Activated CD4-positive, alpha-beta T cell treated with anti-CD3 and anti-CD28 coated beads for 36 hours (primary cell): ENCODE measurements at places on chromosomes 2 and 18.

DNA sequence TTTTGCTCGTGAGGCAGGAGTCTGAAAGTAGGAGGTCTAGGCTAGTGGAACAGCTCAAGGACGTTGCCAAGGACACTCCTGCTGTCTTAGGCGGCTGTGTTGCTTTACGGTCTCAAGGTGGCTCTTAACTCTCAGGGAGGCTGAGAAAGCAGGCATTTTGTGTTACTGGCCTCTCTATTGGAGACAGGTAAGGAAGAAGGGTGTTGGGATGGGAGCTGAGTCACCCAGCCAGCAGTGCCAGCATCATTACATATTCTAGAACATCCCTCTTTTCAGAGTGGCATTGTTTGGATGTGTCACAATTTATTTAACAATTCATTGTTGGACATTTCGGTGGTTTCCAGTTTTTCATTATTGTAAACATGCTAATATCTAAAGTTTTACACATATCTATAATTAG is 30.8 kb upstream of the TMEM214 start:
- H3K4me1 ChIP-seq: no peaks in the 10 kb centered on the region
- no peak overlapping the region for H3K4me3 ChIP-seq
- DNase-seq: no peak
- H3K27me3 ChIP-seq: peaks cover 8% of the 10 kb centered on the region
- H3K27ac ChIP-seq: no peak overlapping the region
- no peaks in the 10 kb centered on the region for H3K36me3 ChIP-seq

- no peak overlapping the region for H3K27ac ChIP-seq
- H3K27me3 ChIP-seq: no peaks in the 10 kb centered on the region
- DNase-seq: no peak
- no peaks in the 10 kb centered on the region for H3K36me3 ChIP-seq
These were observed 76.2 kb downstream of the TGFA start for GRCh38 chr2:70477441-70477844.

GRCh38 chr18:22641958-22642357 is 224.2 kb upstream of the CTAGE1 start:
- H3K27ac ChIP-seq: no peak overlapping the region
- H3K4me3 ChIP-seq: no peak overlapping the region
- no peaks in the 10 kb centered on the region for H3K36me3 ChIP-seq
- DNase-seq: no peak
- H3K27me3 ChIP-seq: peaks cover 1% of the 10 kb centered on the region
- no peaks in the 10 kb centered on the region for H3K4me1 ChIP-seq

GRCh38 chr2:10169053-10169578 is 46.6 kb downstream of the RRM2 start:
- no peaks in the 10 kb centered on the region for H3K4me1 ChIP-seq
- no peak overlapping the region for H3K27ac ChIP-seq
- H3K27me3 ChIP-seq: no peaks in the 10 kb centered on the region
- H3K36me3 ChIP-seq: peaks cover 6% of the 10 kb centered on the region
- DNase-seq: no peak

- no peaks in the 10 kb centered on the region for H3K36me3 ChIP-seq
- H3K4me3 ChIP-seq: no peak overlapping the region
- no peaks in the 10 kb centered on the region for H3K4me1 ChIP-seq
- H3K27me3 ChIP-seq: no peaks in the 10 kb centered on the region
- H3K27ac ChIP-seq: no peak overlapping the region
These were observed 399.6 kb upstream of the DSEL start for GRCh38 chr18:67916097-67916496.

DNA sequence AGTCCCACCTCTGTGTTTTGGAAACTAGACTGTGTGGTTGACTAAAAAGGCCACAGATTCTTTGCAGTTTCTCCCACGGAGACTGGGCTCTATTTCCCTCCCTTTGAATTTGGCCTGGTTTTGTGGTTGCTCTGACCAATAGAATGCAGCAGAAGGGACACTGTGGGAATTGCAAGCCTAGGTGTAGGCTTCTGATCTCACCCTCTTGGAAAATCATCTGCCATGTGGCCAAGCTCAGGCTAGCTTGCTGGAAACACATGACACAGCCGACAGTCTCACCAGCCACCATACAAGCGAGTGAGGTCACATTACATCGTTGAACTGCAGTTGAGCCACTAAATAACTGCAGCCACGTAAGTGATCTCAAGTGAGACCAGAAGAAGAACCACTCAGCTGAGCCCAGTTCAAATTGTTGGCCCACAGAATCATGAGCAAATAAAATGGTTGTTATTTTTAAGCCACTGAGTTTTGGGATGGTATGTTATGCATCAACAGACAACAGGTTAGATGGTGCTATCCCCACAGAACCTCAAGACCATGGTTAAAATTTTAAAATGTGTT is 319.1 kb upstream of the MEX3C start:
- no peak for DNase-seq
- H3K27me3 ChIP-seq: peaks cover 7% of the 10 kb centered on the region
- no peaks in the 10 kb centered on the region for H3K4me1 ChIP-seq
- no peaks in the 10 kb centered on the region for H3K36me3 ChIP-seq
- no peak overlapping the region for H3K27ac ChIP-seq

DNA sequence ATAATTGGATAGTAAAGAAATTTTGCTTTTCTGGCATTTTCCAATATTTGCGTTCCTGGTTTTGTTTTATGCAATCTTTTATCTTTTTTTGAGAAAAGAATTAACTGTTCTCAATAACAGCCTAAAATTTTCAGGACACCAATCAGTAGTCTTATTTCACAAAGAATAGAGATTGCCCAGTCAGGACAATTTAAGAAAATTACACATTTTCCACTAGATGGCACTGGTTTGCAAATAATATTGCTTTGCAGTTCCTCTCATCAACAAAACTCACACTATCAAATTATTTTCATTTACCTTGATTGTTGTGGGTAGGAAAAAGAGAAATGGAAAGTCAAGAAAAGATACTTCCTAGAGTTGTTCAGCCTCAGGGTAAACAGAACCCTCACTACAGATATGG is 2.4 kb upstream of the RBM45 start:
- no peaks in the 10 kb centered on the region for H3K36me3 ChIP-seq
- no peak for DNase-seq
- no peaks in the 10 kb centered on the region for H3K27me3 ChIP-seq
- H3K27ac ChIP-seq: no peak overlapping the region
- H3K4me1 ChIP-seq: peaks cover 25% of the 10 kb centered on the region
- no peak overlapping the region for H3K4me3 ChIP-seq
